Stimulated activated CD8-positive, alpha-beta memory T cell treated with anti-CD3 and anti-CD28 coated beads, Interleukin-4, amount 100 ng/mL, for 1 hour (primary cell): ENCODE measurements at places on chromosomes 4 and X.

DNA sequence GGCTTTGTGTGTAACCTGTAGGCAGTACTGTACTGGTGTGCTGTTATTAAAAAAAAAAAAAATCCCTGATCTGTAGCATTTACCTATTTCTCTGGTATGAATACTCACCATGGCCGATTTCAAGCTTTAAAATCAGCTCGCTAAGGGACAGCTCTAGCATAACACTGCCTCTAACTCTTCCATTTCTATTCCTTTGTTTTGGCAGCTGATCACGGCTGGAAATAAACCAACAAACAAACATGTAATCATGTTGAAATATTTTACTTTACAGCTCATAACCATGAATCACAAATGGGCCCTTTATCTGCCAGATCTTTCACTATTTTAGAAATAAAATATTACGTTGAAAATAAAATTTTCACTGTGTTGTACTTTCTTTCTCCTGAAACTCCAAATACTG is 60.5 kb upstream of the IL15 start:
- DNase-seq = no peak

GRCh38 chrX:17032351-17032750 is 85.9 kb downstream of the REPS2 start:
- no peak for DNase-seq

GRCh38 chrX:16855363-16856075 is 14.6 kb downstream of the RBBP7 start:
- no peak for DNase-seq

DNA sequence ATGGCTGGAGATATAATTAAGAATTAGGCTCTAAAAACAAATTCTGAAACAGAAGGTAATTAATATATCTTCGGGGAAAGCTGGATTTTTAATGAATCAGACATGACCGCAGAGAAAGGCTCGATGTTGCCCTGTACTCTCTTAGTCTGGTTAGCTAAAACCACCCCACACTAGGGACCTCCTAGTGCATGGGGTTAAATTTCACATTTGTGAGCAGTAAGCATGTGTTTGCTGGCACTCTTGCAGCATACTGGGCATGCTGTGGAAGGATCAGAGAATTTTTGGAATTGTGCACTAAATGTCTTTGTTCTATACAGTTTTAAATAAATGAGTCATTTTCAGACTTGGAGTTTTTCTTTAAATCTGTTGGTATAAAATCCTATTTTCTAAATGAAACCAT is 475.6 kb upstream of the FTHL17 start:
- DNase-seq = no peak

DNA sequence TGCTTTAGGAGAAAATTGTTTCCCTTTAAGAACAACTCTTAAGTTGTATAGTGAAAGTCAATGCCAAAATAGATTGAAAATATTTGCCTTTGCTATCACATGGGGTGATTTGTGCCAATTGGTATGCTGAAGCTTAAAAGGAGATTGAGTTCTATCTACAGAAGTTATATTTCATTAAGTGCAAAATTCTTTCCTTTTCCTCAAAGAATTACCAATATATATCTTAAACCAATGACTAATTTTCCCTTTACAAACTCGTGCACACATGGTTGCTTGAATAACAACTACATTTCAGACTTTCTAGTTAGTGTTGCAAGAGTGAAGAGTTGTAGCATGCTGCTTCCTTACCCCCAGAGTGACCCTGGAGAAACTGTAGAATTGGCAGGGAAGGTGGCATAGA is 990.0 kb upstream of the PABPC4L start:
- no peak for DNase-seq

DNA sequence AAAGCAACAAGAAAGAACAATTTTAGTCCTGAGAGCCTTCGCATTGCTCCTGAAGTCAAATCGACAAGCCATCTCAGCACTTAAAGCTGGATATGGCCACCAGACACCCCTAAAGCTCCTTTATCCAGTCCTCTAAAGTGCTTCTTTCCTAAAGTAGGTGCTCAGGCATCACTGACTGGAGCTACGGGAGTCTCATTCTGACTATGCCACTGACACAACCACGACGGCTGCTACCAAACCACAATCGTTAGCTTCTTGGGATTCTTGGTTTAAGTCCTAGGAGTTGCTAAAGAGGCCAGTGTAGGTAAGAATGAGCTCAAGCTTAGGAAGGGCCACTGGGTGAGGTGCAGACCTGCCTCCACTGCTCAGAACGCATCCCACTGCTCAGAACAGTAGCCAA is 1.0 kb downstream of the SLC10A6 start:
- no peak for DNase-seq

DNA sequence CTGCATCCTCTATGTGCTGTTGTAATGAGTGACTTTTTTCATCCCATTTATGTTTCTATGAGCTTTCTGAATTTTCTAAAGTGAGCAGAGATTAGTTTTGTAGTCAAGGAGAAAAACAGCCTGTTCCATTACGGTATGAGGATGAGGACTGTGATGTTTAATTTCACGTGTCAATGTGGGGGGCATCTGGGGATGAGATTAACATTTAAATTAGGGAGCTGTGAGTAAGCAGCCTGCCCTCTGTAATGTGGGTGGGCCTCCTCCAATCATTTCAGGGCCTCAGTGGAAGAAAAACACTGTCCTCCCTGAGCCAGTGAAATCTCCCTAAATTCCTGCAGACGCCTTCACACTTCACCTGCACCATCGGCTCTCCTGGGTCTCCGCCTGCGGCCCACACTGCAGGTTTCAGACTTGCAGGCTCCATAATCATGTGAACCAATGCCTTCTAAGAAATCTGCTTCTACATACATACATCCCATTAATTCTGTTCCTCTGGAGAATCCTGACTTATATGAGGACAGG is 121.7 kb downstream of the AFAP1 start:
- DNase-seq = no peak

- no peak for DNase-seq
These were observed 687.9 kb downstream of the ARAP2 start for GRCh38 chr4:35556387-35556786.

GRCh38 chrX:155086961-155087735 is 15.8 kb downstream of the BRCC3 start:
- DNase-seq = no peak

DNA sequence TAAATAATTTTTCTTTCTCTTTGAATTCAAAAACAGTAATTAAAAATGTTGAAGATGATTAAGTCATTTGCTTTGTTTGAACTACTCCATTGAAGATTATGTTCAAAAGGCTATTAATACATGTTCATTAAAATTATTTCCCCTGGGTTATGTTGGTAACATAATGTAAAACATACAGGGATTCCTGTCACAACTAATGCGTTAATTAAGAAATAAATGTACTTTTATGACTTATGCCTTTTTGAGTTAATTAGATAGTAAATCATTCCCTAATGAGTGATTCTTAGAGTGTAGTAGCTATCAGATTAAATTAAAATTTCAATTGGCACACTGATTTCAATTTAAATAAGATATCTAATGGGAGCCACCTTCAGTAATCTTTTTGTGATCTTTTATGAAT is 549.1 kb downstream of the ANKRD50 start:
- DNase-seq = no peak

DNA sequence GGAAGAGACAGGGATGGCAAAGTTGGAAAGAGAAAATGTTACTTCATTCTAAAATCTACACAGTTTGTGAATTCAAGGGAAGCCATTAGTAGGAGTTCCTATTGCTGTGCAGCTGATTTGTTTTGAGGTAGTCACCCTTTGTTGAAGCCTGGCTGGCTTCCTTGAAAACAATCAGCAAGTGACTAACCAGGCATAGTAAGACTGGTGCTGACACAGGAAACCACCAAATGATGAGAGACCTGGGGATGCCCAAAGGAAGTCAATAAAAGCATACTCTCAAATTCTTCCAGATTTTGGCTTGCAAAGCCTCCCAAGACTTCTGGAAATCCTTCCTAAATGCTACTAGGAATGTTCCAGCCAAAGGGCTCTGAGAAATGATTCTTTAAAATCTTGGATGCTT is 23.9 kb upstream of the PRDM8 start:
- peak; percentile 25 for DNase-seq

DNA sequence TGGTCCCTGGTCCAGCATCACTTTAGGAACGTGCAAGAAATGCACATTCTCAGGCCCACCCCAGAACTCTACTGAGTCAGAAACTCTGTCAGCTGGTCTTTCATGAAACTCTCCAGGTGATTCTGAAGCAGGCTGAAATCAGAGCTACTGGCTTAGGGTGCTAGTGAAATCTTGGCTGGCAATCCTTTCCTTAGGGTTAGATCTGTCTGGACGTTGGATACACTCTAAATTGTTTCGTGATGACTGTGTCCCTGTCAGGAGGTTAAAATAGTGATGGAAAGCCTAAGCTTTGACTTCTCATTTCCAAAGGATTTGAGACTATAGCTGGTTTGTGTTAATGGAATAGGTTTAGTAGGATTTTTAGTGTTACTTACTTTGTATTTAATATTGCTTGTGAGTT is 99.1 kb downstream of the ARHGAP10 start:
- no peak for DNase-seq

DNA sequence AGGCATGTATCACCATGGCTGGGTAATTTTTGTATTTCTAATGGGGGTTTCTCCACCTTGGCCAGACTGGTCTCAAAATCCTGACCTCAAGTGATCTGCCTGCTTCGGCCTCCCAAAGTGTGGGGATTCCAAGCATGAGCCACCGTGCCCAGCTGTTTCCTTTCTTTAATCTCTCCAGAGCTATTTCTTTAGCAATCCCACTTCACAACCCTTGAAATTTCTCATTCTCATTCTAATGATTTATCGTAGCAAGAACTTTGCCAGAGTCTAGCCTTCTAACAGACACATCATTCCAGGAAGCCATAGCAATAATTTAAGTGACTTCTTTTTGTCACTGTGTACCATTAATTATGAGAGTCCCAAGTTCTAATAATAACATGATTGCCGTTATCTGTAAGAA is 68.6 kb downstream of the RXFP1 start:
- no peak for DNase-seq
